NCI-H1105 (cell line): ENCODE measurements at places on chromosomes 12 and 14.

DNA sequence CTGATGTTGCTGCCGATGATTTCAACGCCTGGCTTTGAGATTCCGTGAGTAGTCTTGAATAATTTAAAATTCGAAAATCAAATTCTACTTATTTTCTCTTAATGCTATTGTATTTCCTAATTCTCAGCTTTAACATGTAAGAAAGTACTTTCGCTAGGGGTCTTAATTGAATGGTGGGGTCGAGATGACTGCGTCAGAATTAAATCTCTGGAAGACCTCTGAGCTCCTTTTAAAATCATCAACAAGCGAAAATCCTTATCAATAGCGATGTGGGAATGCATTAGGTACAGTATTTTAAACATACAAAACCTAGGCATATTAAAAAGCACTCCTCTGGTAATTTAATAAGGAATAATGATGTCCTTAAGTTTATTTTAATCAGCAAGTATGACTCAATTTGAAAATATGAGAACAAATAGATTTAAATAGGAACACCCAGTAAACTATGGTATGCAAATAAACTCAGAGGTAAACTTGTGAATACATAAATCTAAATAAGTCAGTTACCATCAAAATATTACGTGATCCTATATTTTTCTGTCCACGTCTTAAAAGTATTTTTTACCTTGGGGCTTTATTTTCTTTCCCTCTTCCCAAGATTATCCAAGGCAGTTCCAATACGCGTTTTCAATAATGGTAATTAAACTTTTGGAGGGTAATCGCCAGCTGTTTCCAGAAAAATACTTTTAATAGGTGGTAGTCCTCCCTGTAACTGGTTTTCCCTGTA lies 1.4 kb downstream of the FOXA1 start:
- no peak for DNase-seq

GRCh38 chr12:54653025-54653424 lies 4.9 kb upstream of the DCD start:
- no peak for DNase-seq

DNA sequence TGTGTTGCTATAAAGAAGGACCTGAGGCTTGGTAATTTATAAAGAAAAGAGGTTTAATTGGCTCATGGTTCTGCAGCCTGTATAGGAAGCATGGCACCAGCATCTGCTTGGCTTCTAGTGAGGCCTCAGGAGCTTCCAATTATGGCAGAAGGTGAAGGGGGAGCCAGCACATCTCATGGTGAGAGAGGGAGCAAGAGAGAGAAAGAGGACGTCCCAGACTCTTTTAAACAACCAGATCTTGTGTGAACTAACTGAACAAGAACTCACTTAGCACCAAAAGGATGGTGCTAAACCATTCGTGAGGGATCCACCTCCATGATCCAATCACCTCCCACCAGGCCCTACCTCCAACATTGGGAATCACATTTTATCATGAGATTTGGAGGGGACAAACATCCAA lies 6.1 kb upstream of the SNAPC1 start:
- no peak for DNase-seq

- DNase-seq: no peak
These were observed 217.9 kb upstream of the TMPO start for GRCh38 chr12:98297538-98297937.

DNA sequence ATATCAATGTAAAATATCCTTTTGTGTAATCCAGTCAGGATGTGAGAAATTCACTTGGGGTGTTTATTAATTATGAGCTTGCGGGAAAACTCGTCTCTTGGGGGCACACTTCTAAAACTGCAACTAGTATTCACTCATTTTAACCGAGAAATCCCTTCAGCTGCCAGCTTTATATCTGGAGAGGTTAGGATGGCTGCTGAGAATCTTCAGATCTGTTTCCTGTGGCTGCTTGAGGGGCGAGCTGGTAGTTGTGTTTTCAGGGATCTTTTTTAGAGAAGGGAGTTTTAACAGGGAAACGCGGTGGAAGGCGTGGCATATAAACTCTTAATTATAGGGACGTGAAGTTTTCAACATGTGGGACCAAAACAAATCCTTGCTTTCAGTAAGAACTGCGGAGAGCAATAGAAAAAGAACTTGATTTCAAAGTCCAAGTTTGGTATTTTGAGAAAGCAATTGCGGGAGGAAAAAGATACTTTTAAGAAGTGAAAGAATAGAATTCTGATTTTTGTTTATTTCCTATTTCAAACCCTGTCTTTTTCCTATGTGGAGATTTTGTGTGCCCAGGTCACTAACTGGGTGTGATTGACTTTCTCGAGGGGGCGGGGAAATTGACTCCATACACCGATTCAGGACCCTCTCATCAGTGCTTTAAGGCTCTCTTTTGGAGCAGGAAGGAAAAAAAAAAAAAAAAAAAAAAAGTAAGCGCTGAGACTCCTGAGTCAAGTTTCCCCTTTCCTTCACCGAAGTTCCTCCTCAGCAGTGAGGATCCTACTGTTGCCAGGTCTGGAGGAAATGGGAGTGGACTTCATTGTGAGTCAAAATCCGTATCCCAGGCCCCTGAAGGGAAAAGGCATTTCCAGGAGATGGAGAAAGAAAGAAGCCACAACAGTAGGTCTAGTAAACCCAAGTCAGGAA lies 1.1 kb downstream of the PPFIBP1 start:
- DNase-seq: no peak

DNA sequence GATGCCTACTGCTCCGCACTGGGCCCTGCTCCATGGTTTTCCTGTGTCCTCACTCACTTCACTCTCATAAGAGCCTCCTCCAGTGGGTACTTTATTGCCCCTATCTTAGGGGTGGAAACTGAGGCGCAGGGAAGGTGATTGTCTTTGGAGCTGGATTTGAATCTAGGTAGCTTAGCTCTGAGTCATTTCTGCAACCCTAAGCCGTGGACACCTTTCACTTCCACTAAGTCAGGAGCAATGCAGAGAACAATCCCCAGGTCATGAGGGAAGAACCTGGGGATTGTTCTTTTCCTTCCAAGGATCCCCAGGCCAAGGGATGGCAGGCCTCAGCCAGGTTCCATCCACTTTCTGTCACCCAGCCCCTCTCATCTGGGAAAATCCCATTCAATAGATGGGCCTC lies 20.3 kb downstream of the VDR start:
- DNase-seq: no peak

DNA sequence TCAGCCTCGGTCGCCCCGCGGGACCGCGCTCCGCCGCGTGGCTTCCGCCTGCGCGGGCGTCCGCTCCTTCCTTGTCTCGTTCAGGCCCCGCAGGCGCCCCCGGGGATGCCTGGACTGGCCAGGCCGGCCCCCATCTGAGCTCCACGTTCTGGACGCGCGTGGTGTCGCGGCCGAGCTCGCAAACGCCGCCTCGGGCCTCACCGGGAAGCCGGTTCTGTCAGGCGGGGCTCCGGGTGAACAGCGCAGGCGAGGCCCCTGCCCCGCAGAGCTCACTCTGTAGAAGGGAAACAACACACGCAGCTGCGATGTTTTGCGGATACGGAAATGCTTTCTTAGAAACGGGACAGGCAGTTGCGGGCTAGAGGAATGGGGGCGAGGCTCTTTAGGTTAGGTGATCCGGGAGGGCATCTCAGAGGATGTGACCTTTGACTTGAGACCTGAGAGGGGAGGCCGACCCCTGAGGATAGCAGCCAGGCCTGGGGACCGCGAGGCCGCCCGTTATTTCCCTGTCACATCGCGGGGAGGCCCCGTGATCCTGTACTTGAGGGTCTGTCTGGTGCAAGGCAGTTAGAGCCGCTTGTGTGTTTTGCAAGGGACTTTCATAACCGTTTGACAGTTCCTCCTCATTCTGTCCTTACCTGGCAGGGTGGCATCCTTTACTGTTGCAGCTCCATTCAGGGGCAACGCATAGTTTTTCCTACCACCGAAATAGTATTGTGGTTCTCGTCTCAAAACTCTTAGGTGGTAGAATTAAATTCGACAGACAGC lies 584 bp downstream of the VRK1 start:
- no peak for DNase-seq

- no peak for DNase-seq
These were observed 56.2 kb downstream of the ARL6IP4 start for GRCh38 chr12:123036466-123037285.

- no peak for DNase-seq
These were observed 68.0 kb downstream of the SERPINA3 start for GRCh38 chr14:94679937-94680861.

DNA sequence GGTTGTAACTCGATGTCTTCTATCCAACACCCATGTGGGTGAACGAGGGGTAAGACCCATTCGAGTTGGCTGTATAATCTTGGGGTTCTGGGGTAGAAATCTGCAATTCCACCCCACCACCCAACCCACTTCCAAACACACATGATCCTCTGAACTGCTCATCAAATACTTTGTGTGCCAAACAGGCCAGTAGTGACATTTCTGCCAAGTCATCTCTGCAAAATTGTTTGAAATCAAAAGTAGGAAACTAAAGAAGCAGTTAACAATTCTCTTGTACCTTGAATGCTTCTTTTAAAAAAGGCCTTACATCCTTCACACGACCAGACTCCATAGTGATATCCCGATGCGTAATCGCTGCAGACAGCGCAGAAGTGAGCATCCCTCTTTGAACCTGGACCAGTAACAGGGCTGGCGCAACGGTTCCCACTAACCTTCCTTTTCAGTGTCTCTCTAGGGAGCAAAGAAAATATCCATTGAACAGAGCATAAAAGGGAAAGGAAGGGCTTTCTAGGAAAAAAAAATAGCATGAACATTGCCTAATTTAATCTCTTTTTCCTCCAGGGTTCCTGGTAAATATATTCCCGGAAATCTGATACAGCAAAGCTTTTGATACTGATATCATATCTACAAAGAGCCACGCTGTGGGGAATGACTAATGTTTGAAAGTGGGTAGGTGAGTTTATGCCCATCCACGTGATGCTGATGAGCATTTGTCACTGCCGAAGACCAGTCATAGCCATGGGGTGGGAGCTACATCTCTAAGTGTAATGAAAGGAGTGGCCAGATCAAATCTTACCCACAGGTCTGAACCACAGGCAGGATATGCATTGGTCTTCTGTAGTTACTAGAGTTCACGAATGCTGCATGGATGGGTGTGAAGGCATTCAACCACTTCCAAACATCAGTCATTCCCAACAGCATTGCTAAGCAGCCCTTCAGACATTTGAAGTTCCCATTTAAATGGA lies 14.2 kb downstream of the ESR2 start:
- DNase-seq: no peak

GRCh38 chr14:62824086-62824485 lies 221.2 kb downstream of the KCNH5 start:
- no peak for DNase-seq
